MCF 10A (cell line): ENCODE measurements at places on chromosomes 2 and 18. TPM values are rescaled to one million over a fixed set of nuclear protein-coding genes. Genes with fewer than 3 reads are reported as not detected.

DNA sequence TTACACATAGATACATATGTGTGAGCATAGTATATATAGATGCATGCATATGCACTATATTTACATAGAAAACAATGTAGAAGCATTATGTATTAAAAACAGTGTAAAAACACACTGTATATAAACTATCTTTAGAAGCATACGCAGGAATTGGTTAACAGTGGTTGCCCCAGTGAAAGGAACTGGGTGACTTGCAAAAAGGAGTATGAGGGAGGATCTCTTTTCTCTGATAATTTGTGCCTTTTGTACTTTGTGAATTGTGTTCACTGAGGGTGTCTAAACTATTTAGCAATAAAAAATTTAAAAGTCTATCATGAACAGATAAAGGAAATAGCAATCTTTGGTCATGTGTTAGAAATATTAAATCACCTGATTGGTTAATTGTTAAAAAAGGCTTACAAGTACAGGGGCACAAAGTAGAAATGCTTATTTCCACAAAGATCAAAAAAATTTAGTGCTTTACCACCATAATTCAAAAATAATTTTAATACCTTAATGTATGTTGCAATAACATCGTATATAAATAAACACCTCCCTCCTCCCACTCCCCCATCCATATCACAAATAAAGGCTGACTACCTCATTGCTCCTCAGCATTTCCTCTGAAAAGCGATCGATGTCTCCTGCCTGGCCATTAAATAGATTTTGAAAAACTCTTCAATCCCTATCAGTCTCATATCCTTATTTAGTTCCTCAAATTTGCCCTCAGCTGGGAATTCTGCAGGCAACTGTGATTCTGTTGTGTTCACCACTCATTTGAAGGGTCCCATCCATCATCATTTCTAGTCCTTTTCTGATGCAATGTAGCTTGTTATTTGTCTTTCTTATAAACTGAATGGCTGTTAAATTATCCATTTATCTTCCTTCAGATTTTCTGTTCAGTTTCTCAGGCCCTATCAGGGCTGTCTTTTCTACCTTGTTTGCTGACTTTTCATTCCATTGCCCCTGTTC, 257.3 kb downstream of the AGPS start:
- DNase-seq, result no peak

- DNase-seq, result no peak
These were observed 90.9 kb upstream of the ID2 start for GRCh38 chr2:8590938-8591337.

DNA sequence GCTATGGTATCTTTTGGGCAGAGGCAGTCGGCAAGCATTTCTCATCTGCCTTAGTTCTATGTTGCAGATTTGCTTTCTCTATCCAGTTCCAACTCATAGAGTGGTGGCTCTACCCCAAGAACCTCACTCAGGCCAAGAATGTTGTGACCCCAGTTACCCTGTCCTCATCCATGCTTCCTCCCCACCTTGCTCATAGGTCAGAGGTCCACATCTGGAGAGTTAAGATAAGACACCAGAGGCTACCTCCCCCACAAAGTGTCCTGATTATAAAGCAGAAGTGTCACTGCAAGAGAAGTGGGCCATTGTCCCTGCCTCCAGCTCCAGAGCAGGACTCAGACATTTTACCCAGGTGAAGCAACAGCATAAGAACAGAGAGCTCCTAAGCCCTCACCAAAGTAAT, 276.8 kb upstream of the CHST9 start:
- no peak for DNase-seq

Gene CTDP1
- total RNA-seq, result 20.3 and 25.1 TPM in 2 replicates

Gene MAPRE2
- total RNA-seq, result 7.0 and 7.7 TPM in 2 replicates

GRCh38 chr2:11280713-11281112, 63.7 kb downstream of the ROCK2 start:
- no peak for DNase-seq

DNA sequence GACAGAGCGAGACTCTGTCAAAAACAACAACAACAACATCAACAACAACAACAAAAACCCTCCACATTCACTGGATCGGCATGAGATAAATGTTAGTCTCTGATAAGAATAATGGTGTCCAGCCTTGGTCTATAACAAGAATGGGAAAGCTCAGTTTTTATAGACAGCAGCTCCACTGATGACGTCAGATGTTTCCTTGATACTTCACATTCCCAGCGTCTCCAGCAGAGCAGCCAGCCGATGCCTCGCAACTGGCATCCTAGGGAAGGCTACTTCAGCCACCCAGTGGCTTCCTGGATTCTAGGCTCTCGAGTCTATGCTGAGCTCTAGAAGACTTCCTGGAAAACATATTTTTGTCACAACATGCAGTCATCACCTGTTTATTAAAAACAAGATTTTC, 271.4 kb upstream of the SMIM21 start:
- DNase-seq, result no peak

DNA sequence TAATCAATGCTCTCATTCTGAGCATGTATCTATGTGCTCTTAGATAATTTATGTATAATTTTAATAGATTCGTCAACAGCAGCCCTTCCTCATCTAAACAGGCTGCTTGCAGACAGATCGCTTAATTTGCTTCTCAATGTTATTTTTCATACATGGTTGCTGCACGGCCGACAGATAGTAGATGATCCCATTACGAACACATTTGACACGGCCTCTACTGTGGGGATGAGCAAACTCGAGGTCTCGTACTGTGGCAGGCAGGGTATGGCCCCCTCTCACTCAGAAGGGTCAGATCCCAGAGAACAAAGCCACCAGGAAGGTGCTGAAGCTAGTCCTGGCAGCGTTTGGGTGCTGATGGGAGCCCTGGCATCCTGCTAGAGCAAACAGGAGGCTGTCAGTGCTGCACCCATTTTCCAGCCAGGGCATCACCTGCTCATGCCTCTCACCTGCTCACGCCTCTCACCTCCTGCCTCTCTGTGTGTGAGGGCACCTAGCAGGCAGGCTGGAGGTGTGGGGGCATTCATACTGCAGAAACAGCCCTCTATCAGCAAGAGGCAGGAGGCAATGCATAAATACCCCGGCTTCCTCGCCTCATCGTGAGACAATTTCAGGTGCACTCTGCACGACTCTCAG, 80.0 kb downstream of the KLHL29 start:
- DNase-seq, result no peak

- no peak for DNase-seq
These were observed 50.5 kb downstream of the XRCC5 start for GRCh38 chr2:216159646-216160045.

DNA sequence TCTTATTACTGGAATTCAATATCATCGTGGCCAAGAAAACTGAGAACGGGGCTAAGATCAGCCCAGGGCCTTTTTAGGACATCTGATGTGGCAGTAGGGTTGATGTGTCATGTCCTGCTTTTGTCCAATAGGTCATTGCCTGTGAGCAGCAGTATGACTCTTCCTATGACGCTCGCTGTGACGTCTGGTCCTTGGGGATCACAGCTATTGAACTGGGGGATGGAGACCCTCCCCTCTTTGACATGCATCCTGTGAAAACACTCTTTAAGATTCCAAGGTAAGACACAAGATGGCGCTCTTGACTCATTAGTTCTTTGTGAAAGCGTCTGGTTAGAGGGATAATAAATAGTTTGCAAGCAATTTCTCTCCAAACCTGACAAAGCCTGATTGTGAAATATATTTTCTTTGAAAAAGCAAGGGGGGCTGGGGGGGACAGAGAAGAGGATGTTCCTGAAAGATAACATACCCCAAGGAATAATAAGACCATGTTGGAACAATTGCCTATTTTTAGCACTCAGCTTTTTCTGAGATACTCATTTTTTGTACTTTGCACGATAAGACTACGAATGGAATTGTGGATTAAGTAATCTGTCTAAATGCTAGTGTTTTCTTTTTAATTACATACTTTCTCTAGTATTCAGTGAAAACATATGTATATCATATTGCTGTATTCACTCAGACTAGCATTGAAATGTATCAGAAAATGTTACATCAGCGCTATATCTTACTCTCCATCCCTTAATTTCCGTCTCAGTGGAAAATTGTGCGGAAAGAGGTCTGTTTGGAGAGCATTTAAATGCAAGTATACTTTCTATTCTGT, 58.1 kb downstream of the MYO3B start:
- DNase-seq, result peak; percentile 70

DNA sequence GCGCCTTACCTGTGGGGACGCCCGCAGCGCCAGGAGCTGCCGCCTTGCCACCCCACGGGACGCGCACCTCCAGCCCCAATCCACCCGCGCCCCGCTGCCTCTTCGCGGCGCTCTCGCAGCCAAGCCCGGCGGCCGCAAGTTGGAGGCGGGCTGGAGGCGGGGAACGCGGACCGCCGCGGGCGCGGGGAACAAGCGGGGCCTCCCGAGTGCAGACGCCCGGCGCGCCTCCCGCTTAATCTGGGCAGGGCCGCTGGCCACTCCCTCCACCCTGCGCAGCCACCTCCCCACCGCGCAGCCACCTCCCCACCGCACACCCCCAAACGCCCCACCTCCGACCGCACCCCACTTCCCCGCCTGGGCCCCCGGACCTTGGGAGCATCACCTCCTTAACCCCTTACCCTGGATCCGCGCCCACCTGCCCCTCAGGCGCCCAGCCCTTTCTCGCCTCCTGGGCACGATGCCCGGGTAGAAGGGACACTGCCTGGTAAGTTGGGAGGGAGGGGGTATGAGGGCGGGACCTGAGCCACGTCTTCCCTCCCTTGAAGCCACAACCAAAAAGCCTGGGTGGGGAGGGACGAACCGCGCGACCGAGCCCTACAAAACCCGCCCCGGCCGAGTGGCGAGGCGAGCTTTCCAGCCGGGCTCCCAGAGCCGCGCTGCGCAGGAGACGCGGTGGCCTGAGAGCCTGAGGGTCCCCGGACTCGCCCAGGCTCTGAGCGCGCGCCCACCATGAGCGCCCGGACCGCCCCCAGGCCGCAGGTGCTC, at the start of the genes COL4A3 and COL4A4:
Gene COL4A3, plus strand, starts transcription at position 627 of the 765 bp plus-strand sequence. Its CDS starts 103 bp downstream, at position 730.
Gene COL4A4, minus strand, starts transcription at position 208 of the 765 bp plus-strand sequence. CDS start 16,722 bp downstream, outside the sequence.
- peak; percentile 43 for DNase-seq

DNA sequence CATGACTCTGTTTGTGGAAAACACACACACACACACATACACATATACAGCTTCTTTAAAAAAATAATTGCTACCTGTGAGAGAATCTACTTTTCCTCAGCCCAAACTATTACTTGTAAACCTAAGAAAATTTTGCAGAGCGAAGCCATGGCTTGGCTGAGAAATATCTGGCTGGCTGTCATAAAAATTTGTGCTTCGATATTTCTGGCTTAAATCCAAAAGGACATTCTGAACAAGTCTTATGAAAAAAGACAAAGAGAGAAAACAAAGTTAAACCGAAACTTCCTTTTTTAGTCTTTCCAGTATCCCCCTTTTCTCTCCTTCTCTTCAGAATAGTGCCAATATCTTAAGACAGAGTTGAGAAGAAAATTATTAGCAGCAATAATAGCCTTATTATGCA, 2048.0 kb downstream of the SUCLG1 start:
- DNase-seq, result peak; percentile 4

DNA sequence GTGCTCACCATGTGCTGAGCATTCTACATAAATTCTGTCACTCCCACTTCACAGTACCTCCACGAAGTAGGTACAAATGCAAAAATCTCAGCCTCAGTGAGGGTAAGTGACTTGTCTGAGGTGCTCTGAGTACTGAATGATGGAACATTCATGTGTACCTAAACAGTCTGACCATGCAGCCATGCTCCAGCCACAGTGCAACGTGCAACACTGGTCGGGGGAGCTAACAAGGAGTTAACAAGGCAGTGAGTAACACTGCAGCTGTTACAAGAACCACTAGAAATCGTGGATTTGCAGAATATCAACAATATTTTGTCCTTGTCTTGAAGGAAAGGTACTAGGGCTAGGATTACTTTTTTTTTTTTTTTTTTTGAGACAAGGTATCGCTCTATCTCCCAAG, 36.6 kb upstream of the NDUFV2 start:
- no peak for DNase-seq

DNA sequence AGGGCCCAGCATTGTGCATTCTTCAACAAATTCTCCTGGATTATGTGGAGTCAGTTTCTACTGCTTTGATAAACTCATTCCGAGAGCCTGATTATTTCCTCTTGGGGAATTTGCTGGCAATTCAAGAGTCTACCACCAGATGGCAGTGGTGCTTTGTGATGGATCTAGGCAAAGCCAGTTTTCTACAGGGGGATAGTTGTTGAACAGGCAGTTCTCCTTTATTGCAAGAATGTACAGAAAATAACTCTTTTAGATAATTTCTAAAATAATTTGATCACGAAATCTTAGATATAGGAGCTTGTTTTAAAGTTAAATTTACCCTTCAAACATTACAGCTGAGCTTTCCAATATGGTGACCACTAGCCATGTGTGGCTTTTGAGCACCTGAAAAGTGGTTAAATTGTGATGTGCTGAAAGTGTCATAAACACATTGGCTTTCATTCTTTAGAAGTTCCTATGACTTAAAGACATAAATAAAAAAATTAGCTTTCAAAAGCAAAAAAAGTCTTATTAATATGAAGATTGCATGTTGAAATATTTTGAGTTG, 66.7 kb upstream of the HAAO start:
- peak; percentile 82 for DNase-seq

DNA sequence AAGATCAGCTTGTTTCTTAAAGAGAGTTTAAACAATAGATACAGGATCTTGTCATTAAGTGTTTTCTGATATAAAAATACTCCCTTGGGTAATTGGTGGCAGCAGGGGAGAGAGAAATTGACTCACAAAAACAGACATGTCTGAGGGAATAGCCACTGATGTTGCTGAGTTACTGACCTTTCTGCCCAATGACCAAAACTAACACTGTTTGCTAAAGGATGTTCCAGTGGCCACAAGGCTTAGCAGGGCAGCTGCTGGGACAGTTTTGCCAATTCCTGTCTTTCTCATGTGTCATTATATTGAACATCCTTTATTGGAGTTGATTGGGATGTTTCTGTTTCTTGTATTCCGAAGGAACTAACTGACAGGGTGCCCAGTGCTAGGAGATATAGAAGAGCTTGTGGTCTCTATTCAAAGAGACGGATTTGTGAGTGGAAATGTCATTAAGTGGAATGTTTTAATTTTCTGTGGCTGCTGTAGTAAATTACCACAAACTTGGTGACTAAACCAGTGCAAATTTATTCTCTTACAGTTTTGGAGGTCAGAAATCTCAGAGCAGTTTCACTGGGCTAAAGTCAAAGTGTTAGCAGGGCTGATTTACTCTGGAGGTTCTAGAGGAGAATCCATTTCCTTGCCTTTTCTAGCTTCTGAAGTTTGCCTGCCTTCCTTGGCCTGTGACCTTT, 124.8 kb upstream of the RMDN2 start:
- no peak for DNase-seq

DNA sequence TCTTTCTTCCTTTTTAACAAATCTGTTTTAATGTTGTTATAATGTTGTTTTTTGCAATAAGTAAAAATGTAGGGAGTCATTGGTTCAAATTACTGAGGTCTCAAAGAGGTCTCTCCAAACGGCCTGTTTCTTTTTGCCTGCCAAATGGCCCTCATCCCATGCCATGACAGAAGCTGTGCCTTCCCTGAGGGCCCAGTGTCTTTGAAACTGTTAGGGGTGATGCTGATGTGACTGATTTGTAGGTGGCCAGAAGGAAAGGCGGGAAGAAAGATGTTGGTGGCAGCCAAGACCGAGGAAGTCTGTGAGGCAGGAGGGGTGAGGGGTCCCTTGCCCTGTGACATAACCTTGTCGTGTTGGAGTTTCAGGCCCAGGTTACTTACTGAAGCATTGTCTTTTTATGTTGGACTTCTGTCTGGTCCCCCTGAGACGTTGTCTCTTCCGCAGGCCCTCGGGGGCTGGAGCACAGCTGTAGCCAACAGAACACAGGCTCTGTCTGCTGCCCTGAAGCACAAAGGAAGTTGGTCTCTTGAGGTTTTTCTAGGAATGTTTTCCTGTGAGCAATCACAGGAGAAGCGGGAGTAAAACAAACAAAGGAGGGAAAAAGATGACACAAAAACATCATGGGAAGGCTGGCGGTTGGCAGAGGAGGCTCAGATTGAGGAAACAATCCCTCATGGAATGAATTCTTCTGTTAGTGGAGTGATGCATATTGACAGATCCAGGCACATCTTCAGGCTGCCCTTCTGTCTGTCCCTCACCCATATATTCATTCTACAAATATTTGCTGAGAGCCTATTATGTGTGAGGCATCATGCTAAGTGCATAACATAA, 4.9 kb upstream of the ST3GAL5 start:
- peak; percentile 66 for DNase-seq
